BE2C (cell line): ENCODE measurements at places on chromosomes 2 and 18.

DNA sequence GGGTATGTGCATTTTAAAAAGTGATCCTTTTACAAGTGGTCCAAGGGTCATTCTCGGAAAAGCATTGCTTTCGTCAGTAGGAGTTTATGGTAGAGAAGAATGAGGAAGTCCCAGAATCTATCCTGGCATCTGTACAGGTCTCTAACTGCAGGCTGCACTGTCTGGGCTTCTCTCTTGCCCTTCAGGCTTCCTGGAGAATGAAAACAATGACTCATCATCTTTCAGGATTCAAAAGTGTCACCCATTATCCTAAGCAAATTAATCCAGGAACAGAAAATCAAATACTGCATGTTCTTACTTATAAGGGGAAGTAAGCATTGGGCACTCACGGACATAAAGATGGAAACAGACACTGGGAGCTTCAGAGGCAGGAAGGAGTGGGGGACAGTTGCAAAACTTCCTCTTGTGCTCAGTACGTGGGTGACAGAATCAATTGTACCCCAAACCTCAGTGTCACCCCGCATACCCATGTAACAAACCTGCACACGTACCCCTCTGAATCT is 60.2 kb upstream of the TXNDC2 start:
- DNase-seq: no peak

DNA sequence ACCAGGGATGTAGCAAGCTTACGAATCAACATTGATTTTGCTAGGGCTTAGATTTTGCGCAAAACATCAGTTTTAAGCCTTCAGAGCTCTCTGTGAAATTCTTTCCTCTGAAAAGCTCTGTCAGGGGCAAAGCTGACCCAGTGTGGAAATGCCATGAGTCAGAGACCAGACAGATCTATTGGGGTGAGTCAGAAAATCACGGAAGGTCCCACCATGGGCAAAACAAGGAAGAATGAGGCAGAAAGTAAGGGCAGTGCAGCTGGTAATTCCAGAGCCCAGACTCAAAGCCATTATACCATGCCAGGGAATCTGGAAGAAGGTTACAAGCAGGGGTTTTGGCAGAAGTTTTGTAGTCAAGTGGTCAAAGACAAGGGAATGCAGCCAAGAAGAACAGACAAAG is 256.6 kb upstream of the CTAGE1 start:
- DNase-seq: no peak

- no peak for DNase-seq
Observed at GRCh38 chr18:46319783-46320182, 215.6 kb downstream of the HAUS1 start.

DNA sequence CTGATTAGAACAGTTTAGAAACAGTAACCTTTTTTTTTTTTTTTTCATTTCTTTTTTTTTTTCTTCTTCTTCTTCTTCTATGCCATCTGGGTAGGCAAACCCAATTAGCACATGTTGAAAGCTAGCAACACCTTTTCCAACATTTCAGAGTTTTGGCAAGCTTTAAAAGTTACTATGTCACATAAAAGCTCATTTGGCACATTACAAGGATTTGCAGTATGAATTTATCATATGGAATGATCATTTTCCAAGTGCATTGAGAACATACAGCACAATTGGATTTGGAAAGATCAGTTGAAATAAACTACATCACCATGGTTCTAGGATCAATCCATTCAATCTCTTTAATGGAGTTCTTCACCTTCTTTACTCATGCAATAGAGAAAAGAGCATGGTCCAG is 847.0 kb downstream of the LRRTM4 start:
- DNase-seq: no peak

DNA sequence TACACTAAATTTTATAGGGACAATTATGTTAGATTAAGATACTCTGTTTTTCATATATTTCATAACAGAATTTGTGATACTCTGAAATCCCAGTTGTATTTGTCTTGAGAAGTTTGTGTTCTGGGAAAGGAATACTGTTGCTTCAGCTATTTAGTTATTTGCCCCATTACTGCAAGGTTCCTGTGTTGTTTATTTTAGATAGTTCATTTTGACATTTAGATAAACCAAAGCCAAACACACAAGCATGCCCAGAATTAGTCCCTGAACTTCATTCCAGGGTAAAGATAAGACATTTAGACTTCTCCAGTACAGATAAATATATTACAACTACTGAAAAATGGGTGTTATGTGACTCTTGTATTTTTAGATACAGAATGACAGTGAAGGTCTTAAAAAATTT is 74.7 kb downstream of the BMPR2 start:
- no peak for DNase-seq

GRCh38 chr2:21650569-21650968 is 526.8 kb downstream of the TDRD15 start:
- no peak for DNase-seq

- DNase-seq: no peak
Observed at GRCh38 chr2:78676921-78677696, 348.4 kb upstream of the REG3G start.

DNA sequence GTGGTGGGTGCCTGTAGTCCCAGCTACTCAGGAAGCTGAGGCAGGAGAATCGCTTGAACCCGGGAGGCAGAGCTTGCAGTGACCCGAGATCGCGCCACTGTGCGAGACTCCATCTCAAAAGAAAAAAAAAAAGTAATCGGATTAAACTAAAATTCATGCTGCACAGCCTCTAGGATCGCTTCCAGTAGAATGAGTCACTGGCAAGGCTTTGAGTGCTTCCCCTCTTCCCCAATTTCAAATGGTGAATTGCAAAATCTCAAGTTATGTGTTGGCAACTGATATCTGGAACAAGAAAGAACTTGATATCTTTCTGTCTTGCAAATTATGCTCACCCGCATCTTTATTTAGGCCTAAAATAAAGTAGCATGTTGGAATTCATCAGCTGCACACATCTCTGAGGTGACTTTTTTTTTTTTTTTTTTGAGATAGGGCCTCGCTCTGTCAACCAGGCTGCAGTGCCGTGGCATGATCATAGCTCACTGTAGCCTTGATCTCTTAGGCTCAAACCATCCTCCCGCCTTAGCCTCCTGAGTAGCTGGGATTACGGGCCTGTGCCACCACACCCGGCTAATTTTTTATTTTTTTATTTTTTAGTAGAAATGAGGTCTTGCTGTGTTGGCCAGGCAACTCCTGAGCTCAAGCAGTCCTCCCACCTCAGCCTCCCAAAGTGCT is 12.7 kb downstream of the TTC39C start:
- DNase-seq: no peak

- peak; percentile 64 for DNase-seq
Observed at GRCh38 chr2:61763605-61764034, 90.2 kb downstream of the FAM161A start.

GRCh38 chr2:19579461-19579860 is 221.0 kb upstream of the OSR1 start:
- no peak for DNase-seq

GRCh38 chr18:939166-939565 is 34.5 kb downstream of the ADCYAP1 start:
- DNase-seq: no peak

GRCh38 chr2:151808258-151809072 is 19.8 kb downstream of the ARL5A start:
- DNase-seq: no peak

- DNase-seq: no peak
Observed at GRCh38 chr2:12320991-12321641, 395.6 kb upstream of the TRIB2 start.

DNA sequence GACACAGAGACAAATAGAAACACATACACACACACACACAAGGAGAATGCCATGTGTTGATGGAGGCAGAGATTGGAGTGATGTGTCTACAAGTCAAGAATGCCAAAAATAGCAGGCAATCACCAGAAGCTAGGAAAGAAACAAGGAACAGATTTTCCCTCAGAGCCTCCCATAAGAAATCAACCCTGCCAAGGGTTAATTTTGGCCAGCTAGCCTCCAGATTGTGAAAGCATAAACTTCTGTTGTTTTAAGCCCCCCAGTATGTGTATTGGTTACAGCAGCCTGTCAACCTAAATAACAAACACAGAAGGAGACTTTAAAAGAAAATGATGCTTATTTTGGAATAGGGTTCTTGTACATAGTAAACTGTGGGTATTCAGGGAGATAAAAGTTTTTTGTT is 5.6 kb upstream of the STK39 start:
- DNase-seq: no peak

DNA sequence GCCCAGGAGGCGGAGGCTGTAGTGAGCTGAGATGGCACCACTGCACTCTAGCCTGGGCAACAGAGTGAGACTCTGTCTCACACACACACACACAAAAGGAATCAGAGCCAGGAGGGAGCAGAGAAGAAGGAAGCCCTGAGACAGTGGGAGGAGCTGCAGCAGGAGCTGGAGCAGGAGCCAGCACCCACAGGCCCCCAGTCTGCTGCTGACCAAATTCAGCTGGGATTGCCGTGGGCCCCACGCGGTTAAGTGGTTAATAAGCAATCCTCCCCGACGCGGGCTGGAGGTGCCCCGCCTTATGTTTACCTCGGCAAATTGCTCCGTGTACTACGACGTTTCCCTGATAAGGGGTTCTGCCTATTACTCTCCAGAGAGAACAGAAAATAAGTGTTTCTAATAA is 265.3 kb downstream of the TWIST2 start:
- no peak for DNase-seq

DNA sequence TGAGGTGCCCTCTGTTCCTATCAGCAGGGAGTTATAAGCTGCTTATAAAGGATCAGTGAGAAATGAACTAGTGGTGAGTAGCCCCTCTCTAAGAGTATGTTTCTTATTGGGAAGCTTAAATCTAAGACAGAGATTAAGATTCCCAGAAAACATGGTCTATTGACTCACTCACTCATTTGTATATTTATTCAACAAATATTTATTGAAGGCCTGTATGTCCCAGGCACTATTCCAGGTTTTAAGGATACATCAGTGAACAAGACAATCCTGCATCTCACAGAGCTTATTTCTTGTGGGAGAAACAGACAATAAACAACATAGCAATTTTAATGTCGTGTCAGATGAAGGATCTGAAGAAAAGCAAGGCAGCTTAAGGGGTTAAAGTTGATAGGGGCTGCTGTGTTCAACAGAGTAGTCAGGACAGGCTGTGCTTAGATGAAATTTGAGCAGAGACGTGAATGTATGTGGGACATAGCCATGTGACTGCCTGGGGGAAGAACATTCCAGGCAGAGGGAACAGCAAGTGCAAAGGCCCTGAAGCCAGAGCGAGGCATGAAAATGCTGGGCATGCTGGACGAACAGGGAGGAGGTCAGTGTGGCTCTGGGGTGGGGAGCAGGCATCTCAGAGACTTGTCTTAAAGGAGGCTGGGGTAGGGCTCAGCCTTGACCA is 14.8 kb upstream of the PSD4 start:
- no peak for DNase-seq

DNA sequence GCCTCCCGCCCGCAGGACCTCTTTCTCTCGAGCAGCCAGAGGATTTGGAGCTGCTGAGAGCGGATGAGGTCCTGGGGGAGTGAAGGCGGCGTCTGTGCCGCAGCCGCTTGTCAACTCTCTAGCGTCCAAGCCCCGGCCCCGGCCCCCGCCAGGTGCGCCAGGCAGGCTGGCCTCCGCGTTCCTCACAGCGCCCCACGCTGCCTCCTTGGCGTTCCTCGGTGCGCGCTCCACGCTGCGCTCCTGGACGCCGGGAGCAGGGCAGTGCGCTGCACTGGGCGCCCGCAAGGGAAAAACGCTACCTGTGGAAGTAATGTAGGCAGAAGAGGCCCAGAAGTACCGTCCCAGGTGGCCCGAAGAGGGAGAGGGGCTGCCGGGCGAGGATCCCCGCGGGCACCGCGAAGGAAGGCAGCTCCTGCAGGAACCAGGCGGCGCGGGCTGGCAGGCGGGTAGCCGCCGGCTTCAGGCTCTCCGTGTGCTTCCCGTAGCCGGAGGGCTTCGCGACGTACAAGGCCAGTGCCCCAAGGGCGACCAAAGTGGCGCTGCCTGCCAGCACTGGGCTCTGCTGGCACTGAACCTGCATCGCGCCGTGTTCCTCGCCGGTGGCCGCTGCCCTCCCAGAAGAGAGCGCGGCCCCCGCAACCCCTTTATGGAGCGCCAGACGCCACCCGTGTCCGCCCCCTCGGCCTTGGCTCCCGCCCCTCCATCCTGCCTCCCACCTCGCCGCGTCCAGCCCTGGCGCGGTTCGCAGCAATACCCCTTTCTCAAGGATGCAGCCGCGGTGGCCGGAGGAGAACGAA is at the start of gene SRD5A2:
TSS of gene SRD5A2 (minus strand) at position 618 of the 797 bp plus-strand sequence. CDS start at position 580, 38 bp downstream.
- no peak for DNase-seq

DNA sequence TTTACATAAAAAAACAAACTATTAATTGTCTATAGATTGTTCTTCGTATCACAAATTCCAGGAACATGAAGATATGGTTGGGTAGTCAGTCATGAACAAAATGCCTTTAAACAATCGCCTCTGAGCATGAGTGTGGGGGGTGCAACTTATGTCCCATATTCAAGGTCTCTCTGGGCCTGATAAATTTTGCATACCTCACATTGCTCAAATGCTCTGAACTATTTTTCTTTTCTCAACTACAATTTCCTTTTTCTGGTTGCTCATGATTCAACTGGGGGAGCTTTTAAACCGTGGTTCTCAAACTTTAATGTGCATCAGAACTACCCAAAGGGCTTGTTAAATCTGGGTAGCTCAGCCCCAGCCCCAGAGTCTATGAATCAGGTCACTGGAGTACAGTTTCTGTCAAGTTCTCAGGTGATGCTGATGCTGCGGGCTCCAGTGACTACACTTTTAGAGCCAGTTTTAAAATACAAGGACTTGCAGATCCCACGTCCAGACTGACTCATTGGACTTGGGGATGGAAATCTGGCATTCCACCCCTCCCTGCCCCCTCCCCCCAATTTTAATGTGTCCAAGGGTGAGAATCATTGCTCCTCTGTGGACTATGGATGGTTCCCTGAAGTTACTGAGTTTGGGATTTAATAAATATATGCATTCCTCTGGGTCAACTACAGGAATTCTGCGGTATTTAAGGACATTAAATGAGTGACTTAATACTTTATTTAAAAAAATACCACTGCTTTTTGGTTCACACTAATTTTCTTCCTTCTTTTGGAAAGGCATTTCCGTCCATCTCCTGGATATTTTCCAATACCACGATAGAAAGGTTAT is 1.5 kb upstream of the GPD2 start:
- DNase-seq: no peak

DNA sequence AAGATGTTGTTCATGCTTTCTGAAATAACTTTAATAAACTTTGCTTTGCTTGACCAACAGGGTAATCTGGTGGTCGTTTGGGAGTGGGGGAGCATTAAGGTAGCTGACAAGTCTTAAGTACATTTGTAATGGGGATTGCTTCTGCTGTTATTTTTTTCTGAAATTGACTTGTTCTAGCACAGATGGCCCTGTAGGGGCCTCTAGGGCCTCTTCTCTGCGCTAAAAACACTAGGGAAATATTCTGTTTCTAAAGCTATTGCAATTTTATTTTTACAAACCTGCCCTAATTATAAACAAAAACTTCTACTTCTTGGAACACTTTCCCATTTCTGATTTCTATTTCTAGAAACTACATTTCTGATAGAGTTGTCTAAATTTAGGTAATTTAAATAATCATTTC is 191.3 kb upstream of the KCNJ3 start:
- no peak for DNase-seq

DNA sequence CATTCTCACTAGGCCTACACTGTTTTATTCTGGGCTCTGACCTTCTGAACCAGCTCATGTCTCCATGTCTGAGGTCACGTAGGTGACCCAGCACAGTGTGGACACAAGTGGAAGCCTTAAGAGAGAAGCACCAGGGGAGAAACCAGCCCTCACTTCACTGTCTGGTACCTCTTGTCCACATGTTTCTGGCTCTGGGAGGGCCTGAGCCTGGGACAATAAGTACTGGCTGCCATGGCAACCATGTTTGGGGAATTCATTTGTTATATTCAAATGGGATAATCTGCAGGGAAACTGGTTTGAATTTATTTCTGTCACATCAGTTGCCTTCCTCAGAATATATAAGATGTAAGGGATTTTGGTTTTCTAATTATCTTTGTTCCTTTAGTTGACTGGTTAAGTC is 23.3 kb downstream of the MYO3B start:
- no peak for DNase-seq

- DNase-seq: no peak
Observed at GRCh38 chr18:27645929-27646328, 460.8 kb upstream of the CHST9 start.
